ENCODE measurements at places on chromosomes 5 and 9.

GRCh38 chr9:132040246-132040645, 39.4 kb downstream of the MED27 start:
- no peak for DNase-seq

DNA sequence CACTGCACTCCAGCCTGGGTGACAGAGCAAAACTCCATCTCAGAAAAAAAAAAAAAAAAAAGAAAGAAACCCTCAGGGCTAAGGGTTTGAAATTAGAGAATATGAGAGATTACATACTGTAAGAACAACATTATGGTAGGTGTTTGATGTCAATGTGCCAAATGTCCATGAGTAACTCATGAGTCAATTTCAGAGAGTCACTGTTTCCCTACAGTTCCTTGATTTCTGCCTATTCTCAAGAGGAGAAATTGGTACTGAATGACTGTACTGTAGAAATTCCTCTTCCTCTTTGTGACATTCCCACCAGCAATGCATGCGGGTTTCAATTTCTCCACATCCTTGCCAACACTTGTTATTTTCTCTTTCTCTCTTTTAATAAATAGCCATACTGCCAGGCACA, 35.2 kb downstream of the MARVELD2 start:
- no peak for DNase-seq

DNA sequence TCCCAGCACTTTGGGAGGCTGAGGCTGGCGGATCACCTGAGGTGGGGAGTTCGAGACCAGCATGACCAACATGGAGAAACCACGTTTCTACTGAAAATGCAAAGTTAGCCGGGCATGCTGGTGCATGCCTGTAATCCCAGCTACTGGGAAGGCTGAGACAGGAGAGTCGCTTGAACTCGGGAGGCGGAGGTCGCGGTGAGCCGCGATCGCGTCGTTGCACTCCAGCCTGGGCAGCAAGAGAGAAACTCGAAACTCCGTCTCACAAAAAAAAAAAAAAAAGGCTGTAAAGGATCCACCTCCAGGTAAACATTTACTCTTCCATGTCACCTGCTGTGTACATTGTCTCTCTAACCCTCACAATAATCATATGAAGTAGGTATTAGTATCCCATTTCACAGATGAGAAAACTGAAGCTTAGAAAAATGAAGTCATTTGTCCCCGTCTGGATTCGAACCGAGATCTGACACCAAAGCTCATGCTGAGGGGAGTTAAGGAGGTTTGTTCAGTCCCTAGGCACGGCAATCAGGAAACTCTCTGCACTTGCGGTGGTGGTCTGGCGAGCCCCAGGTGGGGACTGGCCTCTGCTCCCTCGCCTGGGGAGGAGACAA, 494 bp upstream of the DOCK2 start:
- no peak for DNase-seq

DNA sequence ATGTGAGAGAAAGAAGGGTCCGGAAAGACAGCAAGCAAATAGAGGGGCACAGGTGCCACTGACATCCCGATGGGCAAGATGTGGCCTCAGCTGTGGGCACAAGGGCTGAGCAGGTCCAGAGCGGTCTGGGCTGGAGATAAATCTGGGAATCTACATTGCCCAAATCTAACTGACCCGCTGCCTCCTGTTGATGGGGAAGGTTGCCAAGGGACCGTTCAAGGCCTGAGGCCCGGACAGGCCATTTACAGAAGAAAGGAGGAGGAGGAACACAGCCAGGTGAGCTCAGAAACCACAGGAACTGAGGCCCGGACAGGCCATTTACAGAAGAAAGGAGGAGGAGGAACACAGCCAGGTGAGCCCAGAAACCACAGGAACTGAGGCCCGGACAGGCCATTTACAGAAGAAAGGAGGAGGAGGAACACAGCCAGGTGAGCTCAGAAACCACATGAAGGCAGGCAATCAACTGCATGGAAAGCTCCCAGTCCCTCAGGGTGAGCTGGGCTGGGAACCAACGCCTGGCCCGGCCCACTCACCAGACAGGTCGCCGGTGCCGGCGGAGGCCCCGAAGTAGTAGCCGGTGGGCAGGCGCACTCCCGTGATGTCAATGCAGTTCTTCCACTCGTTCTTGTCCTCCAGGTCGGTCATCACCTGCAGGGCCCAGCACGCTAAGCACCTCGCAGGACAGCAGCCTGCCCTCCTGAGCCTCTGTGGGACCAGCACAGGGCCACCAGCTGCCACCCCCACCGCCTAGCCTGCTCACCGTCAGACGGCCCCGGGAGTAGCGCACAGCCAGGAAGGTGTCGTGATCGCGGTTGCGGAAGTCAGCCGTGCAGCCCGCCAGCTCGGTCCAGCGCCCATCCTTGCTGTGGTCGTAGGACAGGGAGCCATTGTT, 14.6 kb downstream of the LMAN2 start:
- no peak for DNase-seq

DNA sequence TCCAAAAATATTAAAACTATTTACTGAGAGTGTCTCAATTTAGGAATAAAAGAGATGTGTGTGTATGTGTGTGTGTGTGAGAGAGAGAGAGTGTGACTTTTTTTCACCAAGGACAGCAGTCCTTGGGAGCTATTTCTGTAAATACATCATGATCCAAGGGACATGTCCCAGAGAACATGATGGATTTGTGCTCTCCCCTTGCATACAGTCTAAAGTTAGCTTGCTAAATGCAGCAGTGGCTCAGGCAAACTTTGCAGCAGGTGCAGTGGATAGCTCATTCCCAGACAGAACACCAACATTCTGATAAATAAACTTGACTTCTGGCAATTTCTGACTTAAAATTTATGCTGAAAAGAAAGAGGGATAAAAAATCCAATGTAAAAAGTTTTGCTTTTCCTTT, 55.4 kb upstream of the SGCD start:
- no peak for DNase-seq

DNA sequence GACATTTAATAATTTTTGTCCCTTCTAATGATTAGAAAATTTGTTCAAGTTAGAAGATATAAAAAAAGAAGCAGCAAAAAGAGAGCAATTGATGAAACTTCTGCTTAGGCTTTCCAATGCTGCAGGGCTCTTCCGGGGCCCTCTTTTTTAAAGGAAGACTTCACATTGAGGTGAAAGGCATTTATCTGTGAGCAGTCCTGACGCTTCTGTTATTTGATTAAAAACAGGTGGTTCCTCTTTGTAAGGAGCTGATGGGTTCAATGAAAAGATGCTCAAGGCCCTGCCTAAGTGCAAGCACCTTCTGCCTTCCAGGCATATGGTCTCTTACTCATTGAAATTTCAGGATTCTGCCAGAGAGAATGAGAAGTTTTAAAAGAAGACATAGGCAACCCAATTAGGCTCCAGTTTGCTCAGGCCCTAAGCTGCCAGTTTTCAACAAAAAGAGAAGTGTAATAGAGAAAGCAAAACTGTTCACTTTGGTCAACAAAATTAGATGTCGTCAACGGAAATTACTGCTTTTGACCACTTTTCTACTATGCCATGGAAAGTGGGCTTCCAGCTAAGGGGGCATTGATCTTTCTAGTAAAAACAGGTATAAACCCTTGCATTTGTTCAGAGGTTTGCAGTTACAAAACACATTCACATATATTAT, 100.2 kb downstream of the INSYN2B start:
- no peak for DNase-seq

DNA sequence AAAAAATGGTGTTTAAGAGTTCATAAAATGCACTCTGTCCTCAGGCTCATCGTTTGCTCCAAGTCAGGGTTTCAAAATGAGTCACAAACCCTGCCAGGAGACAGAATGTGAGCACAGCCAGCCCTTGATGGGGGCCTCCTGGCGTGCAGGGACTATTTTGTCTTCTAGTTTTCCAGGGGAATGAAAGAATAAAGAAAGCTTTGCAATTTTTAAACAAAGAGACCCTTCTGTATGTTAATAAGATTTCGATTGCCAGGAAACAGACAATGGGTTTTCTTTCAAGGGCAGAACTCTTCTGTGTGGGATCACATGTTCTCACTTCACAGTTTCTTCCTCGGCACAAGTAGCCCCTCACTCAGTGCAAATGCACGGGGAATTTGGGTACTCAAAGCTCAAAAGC, 121.4 kb upstream of the C6 start:
- DNase-seq, result no peak

DNA sequence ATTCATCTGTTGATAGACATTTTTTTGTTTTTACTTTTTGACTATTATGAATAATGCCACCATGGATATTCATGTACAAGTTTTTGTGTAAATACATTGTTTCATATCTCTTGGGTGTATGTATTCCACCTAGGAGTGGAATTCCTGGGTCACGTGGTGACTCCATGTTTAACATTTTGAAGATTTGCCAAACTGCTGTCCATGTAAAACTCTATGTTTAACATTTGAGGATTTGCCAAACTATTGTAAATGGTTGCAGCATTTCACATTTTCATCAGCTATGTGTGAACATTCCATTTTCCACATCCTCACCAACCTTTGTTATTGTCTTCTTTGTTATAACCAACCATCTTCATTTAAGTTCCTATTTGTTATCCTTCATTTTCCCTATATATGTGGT, 12.2 kb downstream of the TMEFF1 start:
- DNase-seq, result no peak

GRCh38 chr5:79842991-79843390, 148.1 kb downstream of the MTX3 start:
- DNase-seq, result no peak

DNA sequence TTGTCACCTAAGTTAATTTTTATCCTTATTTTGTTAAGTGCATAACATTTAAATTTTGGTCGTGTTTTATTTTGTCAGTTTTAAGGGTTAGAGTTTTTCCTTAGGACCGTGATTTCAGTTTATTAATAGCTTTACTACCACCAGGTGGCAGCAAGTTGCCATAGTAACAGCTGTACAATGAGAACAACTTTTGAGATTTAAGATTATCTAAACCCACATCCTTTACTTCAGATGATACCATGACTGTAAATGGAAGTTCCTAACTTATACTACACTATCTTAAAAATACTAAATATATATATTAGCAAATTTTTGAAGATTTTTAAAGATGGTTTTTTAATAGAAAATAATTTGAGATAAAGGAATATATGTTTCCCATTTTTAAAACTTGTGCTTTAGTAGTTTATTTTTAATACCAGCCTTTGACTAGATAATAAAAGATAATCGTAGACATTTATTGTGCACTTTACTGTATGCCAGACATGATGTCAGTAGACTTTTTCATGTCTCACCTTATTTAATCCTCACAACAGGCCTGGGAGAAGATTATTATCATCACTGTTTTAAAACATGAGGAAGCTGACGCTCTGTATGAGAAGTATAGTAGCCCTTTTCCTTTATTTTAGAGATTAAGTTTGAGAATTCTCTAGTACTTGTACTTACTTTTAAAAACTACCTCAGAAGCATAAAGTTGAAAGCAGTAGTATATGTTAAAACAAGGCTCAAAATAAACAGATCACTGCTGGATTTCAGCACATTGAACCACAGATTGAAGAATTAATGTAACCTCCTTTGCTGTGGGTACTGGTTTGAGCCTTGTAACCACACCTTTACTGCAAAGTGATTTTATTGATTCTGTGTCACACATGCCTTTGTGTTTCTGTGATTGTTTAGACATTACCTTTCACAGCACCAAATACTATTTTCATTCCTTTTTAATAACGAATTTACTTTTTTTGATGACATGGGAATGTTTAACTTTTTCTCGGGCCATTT, 27.5 kb downstream of the SREK1 start:
- DNase-seq, result peak; percentile 54

DNA sequence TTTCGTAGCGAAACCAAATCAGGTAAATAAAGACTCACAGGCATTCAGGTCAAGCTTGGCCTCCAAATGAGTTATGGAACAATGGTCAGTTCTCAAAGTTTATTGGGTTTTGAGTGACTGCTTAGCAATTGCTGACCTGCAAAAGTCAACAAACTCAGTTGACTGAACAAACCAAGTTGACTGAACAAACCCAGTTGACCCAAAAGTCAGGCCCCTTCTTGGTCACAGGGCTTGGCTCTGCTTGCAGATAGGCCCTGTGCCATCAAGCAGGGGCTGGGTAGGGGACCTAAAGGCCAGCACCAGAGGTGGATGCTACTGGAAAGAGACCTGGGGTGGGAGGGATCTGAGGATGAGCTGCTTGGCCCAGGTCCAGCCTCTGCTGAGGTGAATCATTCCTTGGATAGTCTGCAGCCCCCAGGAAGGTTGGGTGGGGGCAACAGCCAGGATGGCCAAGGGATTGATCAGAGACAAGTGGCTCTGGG, 64.6 kb downstream of the GADD45G start:
- DNase-seq, result no peak

- no peak for DNase-seq
Observed at GRCh38 chr5:15263406-15263805, 236.6 kb upstream of the FBXL7 start.

DNA sequence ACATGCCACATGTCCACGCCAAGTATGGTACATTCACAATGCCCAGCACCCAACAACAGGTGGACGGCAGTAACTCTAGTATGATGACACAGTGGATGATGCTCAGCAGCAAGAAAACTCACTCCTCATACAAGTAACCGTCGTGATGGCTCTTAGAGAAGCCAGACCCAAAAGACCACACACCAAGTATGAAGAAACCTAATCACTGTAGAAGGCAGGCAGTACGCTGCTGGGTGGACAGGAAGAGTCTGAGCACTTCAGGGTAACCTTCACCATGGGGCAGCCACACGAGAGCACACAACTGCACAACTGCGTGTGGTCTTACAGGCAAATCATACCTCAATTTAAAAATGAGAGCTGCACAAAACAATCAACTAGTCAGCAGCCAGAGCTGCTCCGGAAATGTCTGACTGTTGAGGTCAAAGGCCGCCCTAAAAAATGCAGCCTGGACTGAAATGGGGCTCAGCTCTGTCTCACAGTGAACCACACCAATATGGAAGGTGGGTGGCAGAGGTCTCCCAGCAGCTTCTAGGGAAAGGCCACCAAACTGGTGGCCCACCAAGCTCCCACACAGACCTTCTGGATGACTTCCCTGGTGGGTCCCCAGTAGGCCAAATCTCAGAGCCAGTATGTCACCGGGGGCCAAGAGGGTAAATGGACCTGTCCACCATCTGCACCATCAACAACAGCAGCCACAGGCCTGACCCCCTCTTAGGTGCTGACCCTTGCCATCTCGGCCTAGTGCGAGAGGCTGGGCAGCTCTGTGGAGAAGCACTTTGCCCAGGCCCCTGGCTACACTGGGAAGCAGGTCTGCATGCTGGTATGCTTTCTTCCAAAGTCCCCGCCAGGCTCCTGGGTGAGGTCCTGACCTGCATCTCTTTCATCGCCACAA, 17.8 kb downstream of the BICD2 start:
- no peak for DNase-seq

- no peak for DNase-seq
Observed at GRCh38 chr5:150489360-150490295, 18.3 kb upstream of the NDST1 start.

DNA sequence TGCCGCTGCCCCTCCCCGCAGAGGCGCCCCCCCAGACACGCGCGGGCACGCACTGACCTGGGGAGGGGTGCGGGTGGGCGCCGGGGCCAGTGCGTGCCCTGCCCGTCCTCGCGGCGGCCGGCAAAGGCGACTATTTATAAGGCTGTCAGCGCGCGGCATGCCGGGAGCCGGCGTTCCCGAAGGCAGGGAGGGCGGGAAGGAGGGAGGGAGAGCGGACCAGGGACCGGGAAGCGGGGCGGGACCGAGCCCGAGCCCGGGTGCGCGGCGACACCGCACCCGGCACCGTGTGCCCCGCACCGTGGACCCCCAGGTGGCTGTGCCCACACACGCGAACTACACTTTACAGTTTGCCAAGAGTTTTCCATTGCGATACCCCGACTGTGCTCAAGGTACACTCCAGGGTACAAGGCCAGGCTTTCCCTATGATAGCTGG, at the start of gene AK1:
Gene AK1 (minus strand): TSS at position 110 of the 433 bp plus-strand sequence. CDS start 3,058 bp downstream, outside the sequence.
- no peak for DNase-seq

- no peak for DNase-seq
Observed at GRCh38 chr5:6632324-6632887, 438 bp downstream of the NSUN2 start.

GRCh38 chr5:99320436-99320835, 391.6 kb upstream of the CHD1 start:
- DNase-seq, result no peak

- no peak for DNase-seq
Observed at GRCh38 chr9:120711841-120712538, 2.3 kb downstream of the MEGF9 start.

Data from effector CD4-positive, alpha-beta T cell (primary cell).